ENCODE measurements at places on chromosomes 1 and 21.

- DNase-seq, result no peak
These were observed 5.1 kb downstream of the PARP1 start for GRCh38 chr1:226402739-226403165.

GRCh38 chr21:17269760-17270159, 243.1 kb upstream of the CXADR start:
- no peak for DNase-seq

- no peak for DNase-seq
These were observed 8.4 kb downstream of the SLC44A5 start for GRCh38 chr1:75602486-75602885.

- DNase-seq, result no peak
These were observed 17.8 kb downstream of the ZNF670 start for GRCh38 chr1:247060771-247061170.

GRCh38 chr1:203186446-203187303, at the start of gene CHI3L1:
CHI3L1 (minus strand) TSS chr1:203186704; CDS start chr1:203186623, 81 bp downstream.
- no peak for DNase-seq

- DNase-seq, result no peak
These were observed 32.6 kb downstream of the TMEM200B start for GRCh38 chr1:29090937-29091618.

- DNase-seq, result no peak
These were observed 21.0 kb upstream of the SPATA6 start for GRCh38 chr1:48493041-48493440.

GRCh38 chr1:84077476-84078107, 66.5 kb upstream of the PRKACB start:
- peak; percentile 64 for DNase-seq

DNA sequence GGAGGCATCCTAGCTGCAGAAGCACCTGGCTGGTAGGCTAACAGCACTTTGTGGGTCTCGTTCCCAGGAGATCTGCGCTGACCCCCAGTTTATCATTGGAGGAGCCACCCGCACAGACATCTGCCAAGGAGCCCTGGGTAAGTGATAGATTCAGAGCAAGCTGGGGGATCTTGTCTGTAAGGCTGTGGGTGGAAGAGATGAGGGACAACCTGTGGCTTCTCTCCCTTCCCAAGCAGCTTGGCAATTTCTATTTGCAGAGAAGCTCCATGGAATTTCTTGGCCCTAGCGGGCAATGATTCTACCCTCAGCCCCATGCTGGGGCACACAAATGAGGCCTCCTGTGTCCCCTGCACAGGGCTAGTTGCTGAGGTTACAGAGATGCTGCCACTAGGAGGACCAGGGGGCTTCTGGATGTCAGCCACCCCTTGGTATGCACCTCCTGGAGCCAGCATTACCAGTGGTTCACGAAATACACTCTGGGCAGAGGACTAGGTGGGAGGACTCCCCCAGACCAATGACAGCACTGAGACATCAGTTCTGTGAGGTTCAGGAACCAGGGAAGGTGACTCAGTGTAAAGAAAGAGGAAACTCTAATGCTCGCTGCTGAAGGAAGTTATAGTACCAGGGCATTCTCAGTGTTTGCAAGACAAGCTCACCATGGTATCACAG, 5.5 kb downstream of the CAPN2 start:
- DNase-seq, result no peak

- no peak for DNase-seq
These were observed 73.1 kb upstream of the TMPRSS15 start for GRCh38 chr21:18476639-18477038.

DNA sequence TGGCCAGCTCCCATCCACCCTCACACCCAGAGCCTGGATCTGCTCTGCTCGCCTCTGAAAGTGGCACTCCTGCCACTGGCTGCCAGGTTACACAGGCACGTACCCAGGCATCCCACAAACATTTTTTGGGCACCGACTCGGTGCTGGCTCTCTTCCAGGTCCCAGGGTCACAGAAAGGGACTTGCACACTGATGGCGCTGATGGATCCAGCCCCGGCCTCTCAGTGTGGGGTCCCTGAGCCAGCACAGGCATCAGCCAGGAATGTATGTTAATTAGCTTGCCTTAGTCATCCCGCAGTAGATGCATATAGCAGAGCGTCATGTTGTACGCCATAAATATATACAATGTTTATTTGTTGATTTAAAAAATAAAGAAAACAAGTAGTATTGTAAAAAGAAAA, 537.2 kb downstream of the NPHP4 start:
- DNase-seq, result no peak

- no peak for DNase-seq
These were observed 243.7 kb upstream of the LYPLAL1 start for GRCh38 chr1:218930000-218930399.

- DNase-seq, result no peak
These were observed 77.3 kb downstream of the DHRS3 start for GRCh38 chr1:12540580-12541273.

GRCh38 chr1:19070891-19071621, 114.6 kb upstream of the IFFO2 start:
- DNase-seq, result no peak

GRCh38 chr1:87979079-87979478, 650.4 kb downstream of the LMO4 start:
- DNase-seq, result no peak

GRCh38 chr1:102163799-102164198, 167.1 kb upstream of the OLFM3 start:
- no peak for DNase-seq

GRCh38 chr1:161045736-161046604, at the start of gene USF1:
USF1 (minus strand) TSS chr1:161045977; CDS start chr1:161043275, 2,702 bp downstream.
- DNase-seq, result peak; percentile 88

DNA sequence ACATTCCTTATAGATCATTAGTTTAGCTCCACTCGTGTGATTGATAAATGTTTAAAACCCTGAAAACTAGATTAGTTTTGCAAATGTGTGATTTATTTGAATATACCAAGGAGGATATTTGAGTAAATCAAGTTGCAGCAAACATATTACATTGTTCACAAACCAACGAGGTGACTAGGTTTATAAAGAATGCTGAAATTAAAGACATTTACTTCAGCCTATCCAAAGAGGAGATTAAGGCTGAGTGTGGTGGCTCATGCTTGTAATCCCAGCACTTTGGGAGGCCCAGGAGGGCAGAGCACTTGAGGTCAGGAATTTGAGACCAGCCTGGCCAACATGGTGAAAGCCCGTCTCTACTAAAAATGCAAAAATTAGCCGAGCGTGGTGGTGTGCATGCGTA, 34.1 kb downstream of the VTCN1 start:
- no peak for DNase-seq

GRCh38 chr1:30783256-30783915, 25.8 kb upstream of the LAPTM5 start:
- DNase-seq, result no peak

GRCh38 chr1:53326088-53326597, 1.7 kb downstream of the LRP8 start:
- peak; percentile 84 for DNase-seq

GRCh38 chr1:114218361-114219171, 64.9 kb upstream of the SYT6 start:
- no peak for DNase-seq

DNA sequence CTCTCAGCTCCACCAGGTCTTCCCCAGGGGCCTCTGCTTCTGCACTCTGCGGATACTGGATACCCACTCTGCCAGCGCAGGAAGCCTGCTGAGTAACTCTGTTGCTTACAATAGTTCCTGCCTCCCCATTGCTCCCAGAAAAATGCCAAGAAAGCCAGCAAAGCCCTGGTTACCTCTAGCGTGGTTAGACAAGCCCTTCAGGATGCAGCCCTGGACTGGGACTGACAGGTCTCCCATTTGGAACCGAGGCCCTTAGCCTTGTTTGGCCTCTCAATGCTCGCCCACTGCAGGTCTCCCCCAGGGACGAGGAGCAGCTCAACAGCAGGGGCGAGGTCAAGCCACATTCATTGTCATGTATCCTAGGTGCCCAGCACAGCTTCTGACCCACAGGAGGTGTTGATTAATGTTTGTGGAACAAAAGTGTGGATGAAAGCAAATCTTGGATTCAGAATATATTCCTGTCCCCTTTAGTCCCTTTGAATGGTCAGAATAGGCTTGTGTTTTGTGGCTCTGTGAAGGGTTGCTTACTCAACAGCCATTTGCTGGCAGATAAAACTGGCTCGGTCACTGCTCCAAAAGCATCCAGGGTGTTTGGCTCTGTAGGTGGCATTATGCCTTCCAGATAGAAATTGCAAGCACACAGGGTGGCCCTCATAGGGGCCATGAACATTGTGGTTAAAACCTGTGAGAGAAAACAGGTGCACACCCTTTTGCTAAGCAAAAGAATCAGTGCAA, 58.9 kb downstream of the C1orf198 start:
- no peak for DNase-seq

- DNase-seq, result no peak
These were observed at the start of gene TMEM79 for GRCh38 chr1:156284112-156284511. TMEM79 (plus strand) TSS chr1:156284325; CDS start chr1:156285227, 902 bp downstream.

GRCh38 chr1:151807766-151808165, 2.5 kb upstream of the LINGO4 start:
- no peak for DNase-seq

GRCh38 chr1:170685166-170685565, 21.2 kb downstream of the PRRX1 start:
- DNase-seq, result no peak

DNA sequence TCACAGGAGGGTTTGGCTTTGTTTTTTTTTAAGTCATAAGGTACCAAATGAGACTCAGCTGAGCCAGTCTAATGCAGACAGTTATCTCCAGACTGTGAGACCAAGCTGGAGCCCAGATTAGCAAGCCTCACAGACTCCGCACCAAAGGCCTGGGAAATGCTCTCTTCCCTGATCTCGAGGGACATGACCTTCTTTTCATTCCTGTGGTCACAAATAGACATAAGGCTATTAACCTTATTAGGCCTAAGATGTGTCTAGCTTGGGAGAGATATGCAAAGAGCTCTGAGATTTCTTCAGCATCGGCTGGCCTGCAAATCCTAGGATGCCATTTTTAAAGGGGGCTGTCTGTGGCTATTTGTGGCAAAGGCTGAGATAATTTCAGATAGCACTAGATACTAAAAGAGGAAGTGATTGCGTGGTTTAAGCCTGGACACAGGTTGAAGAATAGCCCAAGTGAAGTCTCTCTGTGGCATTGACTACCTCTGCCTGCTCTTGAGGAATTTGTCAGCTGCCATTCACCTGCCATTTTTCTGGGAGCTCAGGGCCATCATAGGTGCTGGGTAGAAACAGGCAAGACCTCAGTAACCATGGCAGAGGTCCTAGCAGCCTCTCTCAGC, 301.3 kb downstream of the SIPA1L2 start:
- no peak for DNase-seq

DNA sequence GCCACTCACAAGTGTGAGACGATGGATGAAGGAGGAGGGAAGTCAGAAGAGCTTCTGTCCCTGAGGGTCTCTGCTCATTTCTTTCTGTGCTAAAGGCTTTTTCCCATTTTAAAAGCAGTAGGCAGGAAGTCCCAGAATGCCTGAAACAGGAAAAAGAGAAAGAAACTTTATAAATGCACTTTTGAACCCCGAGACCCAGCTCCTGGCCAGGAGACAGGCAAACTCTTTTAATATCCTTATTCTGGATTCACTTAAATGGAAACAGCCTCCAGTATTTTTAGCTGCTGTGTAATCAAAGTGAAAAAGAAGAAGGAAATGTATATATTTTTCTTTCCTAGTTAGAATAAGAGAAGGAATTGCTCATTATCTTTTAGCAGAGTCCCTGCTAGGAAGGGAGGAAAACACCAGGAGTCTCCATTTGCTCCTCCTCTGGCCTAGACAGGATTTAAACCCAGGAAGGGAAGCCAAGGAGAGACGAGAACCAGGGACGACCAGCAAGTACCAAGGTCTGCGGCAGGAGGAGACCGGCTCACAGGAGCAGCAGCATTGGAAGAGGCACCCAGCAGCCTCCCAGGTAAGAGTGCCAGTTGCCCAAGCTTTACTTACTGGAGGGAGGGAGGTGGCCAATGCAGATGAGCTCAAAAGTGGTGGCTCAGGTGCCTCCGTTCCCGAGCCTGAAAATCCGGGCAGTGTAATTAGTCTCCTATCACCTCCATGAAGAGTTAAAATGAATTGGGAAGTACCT, at the start of gene TNN:
Gene TNN (plus strand): TSS at position 472 of the 745 bp plus-strand sequence. CDS start 9,586 bp downstream, outside the sequence.
- no peak for DNase-seq

- DNase-seq, result no peak
These were observed 17.8 kb upstream of the OVAAL start for GRCh38 chr1:180540697-180541594.

- no peak for DNase-seq
These were observed 111.3 kb upstream of the CSF3R start for GRCh38 chr1:36594023-36594422.

- no peak for DNase-seq
These were observed 16.2 kb downstream of the SDHC start for GRCh38 chr1:161330346-161330745.

DNA sequence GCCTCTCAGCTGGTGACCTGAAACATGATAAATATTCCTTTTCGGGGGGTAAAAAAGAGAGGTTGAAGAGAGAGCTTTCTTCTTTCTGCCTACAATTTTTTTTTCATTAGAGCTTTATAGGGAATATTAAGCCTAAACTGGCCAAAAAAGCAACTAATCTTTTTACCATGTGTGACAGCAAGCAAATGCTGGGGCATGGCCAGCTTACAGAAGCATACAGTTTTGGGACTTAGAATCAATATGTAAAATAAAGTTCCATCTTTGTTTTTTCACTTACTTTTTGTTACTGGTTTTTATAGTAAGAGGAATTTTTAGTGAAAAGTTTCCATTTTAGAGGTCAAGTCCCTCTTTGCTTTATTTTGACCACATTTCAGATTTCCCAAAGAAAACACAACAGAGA, 301.2 kb upstream of the DEPDC1 start:
- no peak for DNase-seq

- DNase-seq, result no peak
These were observed 694 bp downstream of the TMEM167B start for GRCh38 chr1:109091078-109091838.

DNA sequence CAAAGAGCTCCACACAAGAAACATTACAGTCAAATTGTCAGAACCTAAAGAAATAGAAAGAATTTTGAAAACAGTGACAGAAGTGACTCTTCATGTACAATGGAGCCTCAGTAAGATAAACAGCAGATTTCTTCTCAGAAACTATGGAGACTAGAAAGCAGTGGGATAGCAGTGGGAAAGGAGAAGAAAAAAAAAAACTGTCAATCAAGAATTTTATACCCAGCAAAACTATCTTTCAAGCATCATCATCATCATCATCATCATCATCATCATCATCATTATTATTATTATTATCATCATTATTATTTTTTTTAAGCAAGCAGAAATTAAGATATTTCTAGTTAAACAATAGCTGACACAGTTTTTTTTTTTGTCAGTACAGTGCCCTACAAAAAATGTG, 24.2 kb downstream of the CEP170 start:
- DNase-seq, result no peak

DNA sequence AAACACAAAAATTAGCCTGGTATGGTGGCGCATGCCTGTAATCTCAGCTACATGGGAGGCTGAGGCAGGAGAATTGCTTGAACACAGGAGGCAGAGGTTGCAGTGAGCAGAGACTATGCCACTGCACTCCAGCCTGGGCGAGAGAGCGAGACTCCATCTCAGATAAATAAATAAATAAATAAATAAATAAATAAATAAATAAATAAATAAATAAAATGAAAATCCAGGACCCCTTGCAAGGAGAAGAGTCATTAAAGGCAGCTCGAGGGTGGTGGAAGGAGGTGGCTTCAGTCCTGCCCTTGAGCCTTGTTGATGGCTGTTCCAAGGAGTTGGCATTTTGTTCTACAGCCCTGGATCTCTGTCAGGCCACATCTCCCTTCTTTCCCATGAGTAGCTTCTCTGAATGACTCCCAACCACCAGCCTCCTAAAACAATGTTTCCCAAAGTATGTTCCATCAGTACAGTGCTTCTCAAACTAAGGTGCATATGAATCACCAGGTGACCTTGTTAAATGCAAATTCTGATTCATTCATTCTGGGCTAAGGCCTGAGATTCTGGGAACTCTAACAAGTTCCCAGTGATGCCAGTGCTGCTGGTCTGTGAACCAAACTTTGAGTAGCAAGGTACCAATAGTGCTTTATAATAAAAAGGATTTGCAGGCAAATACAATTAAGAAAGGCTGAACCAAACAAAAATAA, 99.0 kb downstream of the KCNN3 start:
- DNase-seq, result no peak
